ENCODE measurements at places on chromosomes 6 and 20.

- DNase-seq: no peak
Observed at GRCh38 chr20:10654630-10655029, 19.2 kb downstream of the JAG1 start.

DNA sequence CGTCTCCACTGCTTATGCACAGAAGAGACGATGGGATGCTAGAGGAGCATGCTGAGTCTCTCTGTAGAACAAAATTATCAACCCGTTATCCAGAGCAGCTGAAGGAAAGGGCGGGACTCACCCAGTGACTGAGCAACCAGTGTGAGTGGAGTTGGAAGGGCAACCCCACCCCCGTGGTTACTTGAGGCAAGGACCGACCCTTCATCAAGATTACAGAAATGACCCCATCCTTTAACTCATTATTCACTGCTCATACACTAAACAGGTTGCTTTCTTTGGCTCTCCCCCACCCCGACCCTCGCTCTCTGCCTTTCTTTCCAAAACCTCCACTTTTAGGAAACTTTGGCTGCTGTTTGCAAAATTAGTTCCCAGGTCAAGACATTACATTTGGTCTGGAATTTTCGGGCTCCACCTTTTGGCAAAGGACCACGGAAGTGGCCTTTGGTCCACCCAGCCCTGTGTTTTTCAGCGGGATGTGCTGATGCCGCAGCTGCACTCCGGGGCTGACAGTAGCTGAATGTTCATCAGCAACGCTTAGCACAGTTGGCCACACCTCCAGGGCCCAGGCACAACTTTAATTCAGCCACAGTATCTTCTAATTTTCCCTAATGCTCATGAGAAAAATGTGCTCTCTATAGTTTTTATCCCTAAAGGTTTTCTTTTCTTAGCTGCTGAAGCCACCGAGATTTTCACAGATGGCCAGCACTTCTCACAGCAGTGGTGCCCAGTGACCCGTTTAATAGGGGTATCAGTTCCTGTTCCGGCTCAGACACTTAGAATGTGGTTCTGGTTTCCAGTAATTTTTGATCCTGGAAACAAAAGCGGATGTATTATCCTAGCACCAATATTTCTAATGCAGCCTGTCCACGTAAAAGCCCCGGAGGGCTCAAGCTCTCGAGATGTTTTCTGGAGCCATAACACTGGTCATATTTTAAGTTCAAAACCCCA lies 103.6 kb upstream of the NXT1 start:
- DNase-seq: no peak

DNA sequence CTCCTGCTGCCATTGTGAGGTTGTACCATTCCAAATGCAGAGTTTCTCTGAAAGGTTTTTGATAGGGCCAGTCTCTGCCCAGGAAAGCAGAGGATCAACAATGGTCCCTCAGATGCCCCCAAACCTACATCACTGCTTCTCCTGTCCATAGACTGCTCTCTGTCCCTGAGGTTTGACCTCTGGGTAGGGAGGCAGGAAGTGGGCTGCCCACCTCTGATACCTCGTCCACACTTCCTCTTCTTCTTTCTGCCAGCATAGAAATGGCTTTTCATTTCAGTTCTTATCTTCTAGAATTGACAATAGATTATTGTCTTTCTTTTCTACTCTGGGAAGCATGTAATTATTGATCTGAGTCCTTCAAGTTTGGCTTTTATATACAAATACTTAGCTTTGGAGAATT lies 170.6 kb downstream of the TRMT11 start:
- no peak for DNase-seq

- DNase-seq: no peak
Observed at GRCh38 chr20:62836967-62837490, 20.2 kb downstream of the COL9A3 start.

- no peak for DNase-seq
Observed at GRCh38 chr20:57884956-57885355, 175.1 kb upstream of the PMEPA1 start.

DNA sequence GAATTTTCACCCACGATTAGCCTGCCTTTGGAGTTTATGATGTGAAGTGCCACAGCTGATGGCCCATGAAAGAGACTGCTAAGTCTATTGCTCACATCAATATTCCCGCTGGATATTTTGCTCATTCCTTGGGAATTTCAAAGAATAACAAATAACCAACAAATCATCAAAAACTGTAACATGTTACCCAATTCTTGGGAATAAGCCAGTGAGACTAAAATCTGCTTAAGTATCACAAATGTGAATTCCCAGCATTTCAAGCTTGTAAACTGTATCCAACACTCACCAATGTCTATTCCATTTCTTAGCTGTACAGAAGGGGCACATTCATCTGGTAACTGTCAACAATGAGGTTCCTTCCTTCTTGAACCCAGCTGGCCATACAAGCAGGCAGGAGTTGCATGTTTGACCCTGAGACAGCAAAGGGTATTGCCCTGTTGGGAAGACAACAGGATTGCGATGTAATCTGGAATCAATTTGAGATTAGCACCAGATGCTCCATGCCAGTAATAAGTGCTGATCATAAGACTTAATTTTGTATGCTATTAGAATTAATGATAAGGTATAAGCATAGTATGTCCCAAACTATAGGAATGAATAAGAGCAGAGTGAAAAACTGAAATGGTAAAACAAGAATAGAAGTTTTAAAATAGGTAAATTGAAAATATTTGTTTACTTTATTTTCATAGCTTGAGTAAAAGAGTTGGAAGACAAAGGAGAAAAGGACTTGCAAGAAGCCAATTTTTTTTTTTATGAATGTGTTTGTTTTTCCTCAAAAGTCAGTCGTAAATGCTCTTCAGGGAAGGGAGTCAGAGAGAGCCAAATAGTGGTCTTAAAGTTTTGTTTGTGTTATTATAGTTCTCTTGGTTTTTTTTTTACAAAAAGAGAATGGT lies 58.8 kb downstream of the RSPO3 start:
- DNase-seq: no peak

DNA sequence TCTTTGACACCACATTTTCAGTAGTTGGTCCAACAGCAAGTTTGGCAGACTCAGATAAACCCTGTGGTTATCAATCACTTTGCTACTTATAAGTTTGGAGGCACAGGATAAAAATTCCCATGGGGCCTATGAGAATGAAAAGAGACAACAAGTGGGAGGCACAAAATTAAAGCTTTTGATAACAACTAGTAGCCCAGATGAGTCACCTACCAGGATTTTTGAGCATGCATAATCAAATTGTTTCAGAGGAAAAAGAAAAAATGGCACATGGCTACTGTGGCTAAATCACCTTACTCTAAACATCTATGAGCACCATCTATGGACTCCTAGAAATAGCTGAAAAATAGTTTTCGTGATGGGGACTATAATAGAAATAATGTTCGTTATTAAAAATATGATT lies 40.8 kb upstream of the BMP5 start:
- no peak for DNase-seq

DNA sequence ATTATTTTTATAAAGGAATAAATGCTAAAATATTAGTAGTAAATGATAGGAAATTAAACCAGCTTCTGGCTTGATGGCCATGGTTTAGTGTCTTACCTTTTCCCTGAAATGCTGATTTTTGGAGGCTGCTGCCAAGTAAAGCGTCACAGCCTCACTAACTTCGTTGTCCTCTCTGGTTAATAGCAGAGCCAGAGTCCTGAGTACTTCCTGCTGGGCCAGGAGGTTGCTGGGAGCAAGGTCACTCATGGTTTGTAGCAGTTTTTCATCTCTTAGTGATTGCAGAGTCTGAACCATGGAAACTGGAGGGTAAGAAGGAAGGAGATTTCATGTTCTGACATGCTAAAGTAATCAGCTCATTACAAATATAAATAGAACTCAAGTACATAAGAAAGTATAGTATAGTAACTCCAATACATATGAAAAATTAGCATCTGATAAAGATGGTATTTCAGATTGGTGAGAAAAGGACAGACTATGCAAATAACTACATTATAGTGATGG lies 26.5 kb upstream of the ARMH2 start:
- no peak for DNase-seq

DNA sequence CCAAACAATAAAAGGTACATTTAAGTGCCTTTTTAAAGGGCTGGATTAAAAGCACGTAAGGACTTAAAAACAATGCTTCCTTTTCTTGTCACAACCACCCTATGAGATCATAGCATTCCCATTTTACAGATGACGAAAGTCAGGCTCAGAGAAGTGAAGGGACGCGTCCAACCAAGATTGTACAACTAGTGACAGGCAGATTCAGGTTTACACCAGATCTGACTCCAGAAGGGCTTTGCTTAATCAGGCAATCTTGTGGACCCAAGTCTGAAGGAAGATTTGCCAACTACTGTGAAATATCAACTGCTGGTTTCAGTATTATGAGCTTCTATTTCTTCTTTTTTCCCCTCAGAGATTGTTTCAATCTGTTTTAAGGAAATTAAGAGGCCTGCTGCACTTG lies 877 bp downstream of the ENPP4 start:
- DNase-seq: no peak

DNA sequence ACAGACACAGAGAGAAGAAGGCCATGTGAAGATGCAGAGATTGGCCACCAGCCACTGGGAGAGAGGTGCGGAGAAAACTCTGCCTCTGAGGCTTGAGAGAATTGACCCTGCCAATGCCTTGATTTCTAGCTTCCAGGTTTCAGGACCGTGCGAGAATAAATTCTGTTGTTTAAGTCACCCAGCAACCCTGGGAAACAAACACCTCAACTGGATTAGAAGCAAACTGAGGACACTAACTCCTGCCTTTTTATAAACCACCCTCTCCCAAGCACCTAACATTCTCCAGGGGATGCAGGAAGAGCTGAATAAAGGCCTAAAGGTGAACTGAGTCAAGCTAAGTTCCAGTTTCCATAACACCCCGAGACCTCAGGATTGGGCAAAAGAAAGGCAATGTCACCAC lies 136.1 kb downstream of the ANKRD60 start:
- no peak for DNase-seq

GRCh38 chr20:42706759-42707158 lies 482.9 kb downstream of the PTPRT start:
- DNase-seq: no peak

- DNase-seq: no peak
Observed at GRCh38 chr6:113829696-113830045, 27.5 kb upstream of the MARCKS start.

DNA sequence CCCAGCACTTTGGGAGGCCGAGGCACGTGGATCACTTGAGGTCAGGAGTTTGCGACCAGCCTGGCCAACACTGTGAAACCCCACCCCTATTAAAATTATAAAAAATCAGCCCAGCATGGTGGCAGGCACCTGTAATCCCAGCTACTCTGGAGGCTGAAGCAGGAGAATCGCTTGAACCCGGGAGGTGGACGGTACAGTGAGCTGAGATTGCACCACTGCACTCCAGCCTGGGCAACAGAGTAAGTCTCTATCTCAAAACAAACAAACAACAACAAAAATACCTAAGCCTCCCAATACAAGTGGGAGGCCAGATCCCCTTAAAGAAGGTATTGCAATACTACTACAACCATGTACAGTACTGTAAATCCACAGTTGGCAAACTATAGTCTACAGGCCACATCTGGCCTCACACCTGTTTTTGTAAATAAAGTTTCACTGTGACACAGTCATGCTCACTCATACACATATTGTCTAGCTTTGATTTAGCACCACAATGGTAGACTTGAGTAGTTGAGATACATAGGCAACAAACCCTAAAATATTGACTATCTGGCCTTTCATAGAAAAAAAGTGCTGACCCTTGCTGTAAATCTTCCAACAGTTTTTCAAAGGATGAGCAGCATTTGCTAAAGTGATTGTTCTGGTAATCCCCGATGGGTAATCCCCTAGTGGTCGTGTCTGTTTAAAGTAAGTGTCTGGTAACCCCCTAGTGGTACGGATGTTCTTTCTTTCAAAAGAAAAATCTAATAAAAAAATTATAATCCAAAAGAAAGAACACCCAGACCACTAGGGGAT lies 202.0 kb downstream of the RNGTT start:
- DNase-seq: no peak

DNA sequence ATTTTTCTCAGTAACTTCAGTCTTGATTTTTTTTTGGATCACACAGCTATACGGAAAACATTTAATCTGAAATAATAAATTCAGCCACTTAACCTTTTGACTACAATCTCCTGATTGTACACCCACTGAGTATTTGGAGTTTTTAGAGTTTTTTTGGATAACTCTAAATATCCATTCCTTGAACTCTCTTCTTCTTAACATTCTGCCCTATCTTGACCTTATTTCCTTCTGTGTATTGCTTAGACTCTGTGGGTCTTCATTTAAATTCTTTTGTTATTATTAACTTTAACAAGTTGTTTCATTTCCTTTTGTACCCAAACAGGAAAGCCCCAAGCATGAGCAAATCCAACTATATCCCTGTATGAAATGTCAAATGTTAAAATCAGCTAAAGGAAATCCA lies 170.2 kb upstream of the PTCHD4 start:
- no peak for DNase-seq

DNA sequence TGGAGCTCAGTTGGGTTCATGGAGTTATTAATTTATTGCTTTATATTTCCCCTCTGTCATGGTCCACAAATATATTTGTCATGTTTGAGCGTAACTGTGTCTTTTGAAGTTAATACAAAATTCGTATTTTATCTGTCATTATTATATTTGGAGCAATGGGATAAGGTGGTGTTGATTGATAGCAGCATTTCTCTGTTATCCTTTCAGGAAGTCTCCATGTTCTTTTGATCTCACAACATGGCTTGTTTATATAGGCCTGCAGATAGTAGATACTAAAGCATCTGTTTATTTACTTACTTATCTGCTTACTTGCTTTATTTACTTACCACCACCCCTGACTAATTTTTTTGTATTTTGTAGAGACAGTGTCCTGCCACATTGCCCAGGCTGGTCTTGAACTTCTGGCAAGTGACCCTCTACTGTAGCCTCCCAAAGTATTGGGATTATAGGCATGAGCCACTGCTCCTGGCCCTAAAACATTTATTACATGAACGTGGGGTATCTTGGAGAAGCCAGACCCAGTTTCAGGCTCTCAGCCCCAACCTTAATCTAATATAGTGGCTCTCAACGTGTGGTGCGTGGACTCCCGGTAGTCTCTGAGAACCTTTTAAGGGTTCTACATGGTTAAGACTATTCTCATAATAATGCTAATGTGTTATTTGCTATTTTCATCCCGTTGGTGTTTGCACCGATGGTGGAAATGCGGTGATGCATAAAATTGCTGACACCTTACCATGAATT lies 104.2 kb downstream of the NCOA3 start:
- no peak for DNase-seq

DNA sequence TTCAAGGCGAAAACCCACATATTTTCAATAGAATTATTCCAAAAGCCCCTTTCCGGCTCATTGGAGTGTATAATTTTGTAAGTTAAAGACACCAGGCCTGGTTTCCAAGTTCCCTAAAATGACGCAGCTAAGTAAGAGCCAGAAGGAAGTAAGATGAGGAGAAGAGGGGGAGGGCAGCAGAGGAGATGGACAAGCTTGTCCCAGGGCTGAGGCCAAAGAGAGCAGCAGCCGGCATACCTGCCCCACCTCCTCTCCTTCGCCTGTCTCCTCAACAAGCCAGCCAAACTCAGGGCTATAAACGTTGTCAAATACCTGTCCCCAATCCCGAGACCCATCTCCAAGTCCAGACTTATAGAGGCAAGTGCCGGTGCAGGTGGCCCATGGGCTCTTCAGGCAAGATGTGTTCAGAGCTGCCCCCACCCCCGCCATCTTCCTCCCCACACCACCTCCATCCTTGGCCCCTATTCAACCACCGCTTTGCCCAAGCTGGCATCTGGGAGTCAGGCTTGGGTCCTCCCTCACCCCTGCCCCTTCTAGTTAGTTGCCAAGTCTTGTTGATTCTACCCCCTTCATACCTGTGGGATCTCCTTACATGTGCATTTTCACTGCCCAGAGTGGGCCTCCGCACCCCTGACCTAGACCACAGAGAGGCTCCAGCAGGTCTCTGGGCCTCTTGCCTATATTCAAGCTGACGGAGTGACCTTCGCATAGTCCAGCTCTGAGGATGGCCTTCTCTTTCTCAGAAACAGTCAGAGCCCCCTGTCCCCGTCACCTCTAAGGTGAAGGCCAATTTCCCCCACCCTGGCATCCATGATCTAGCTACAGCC lies 75.7 kb upstream of the SIRPA start:
- DNase-seq: no peak

Measured in stimulated activated CD8-positive, alpha-beta memory T cell treated with anti-CD3 and anti-CD28 coated beads, Interleukin-4, amount 100 ng/mL, for 1 hour (primary cell).